ENCODE measurements at places on chromosomes 7 and 10. TPM values are rescaled to one million over a fixed set of nuclear protein-coding genes. Genes with fewer than 3 reads are reported as not detected.

HSPA12A gene
- 1.6 TPM for total RNA-seq

C7orf57 gene
- total RNA-seq, result not detected

CAMK2B gene
- 0.97 TPM for total RNA-seq

ANKRD61 gene
- not detected for total RNA-seq

JAZF1 gene
- total RNA-seq, result 5.4 TPM

BTBD16 gene
- total RNA-seq, result not detected
